Activated CD4-positive, alpha-beta T cell treated with anti-CD3 and anti-CD28 coated beads, Interleukin-2, amount 10 ng/mL, durations not matched to agents 7 days and 5 days (primary cell): ENCODE measurements at places on chromosomes 6 and 20. TPM values are rescaled to one million over a fixed set of nuclear protein-coding genes. Genes with fewer than 3 reads are reported as not detected.

- peaks cover 6% of the 10 kb centered on the region for H3K36me3 ChIP-seq
- no peak for DNase-seq
- H3K4me3 ChIP-seq = no peak overlapping the region
- no peak overlapping the region for H3K27ac ChIP-seq
- H3K4me1 ChIP-seq = peaks cover 23% of the 10 kb centered on the region
Observed at GRCh38 chr6:45116714-45117410, 211.3 kb upstream of the RUNX2 start.

- DNase-seq = no peak
- H3K4me3 ChIP-seq = no peak overlapping the region
- peaks cover 7% of the 10 kb centered on the region for H3K27me3 ChIP-seq
- no peak overlapping the region for H3K27ac ChIP-seq
Observed at GRCh38 chr6:1175877-1176276, 136.0 kb upstream of the FOXQ1 start.

The SLC12A5 gene
- total RNA-seq = 0.42 TPM

The MOXD1 gene
- not detected for total RNA-seq
